ENCODE measurements at places on chromosomes 16 and 17.
A peak's percentile ranks its signal among the peaks of the same experiment; 100 is the strongest.

- DNase-seq = no peak
Observed at GRCh38 chr17:27846042-27846655, 45.8 kb upstream of the NOS2 start.

- peak; percentile 63 for DNase-seq
Observed at GRCh38 chr16:13919330-13919682, 648 bp upstream of the ERCC4 start.

DNA sequence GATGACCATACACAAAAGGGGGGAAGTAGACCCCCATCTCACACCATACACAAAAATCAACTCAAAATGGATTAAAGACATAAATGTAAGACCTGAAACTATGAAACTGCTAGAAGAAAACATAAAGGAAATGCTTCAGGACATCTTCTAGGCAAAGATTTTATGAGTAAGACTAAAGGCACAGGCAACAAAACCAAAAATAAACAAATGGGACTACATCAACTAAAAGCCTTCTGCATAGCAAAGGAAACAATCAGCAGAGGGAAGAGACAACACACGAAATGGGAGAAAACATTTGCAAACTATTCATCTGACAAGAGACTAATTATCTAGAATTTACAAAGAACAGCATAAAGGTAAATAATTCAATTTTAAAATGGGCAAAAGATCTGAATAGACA lies 152.1 kb downstream of the AXIN2 start:
- DNase-seq = no peak

GRCh38 chr17:67015001-67015400 lies 29.4 kb upstream of the CACNG1 start:
- DNase-seq = no peak

DNA sequence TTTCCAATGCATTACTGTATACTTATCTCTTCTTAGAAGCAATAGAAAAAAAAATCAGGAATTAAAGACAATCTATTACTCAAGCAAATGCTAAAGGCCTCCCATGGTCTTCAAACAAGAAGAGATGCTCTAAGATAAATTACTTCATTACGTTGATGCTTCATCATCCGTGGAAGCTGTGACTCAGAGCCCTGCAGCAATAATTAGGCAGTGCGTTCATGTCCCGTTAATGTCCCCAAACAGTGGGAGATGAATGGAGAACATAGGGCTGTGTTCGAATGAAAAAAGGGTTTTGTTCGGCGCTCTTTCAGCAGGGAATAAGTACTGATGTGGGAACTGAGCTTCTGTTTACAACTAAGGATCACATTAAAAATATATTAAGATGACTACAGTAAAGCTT lies 15.9 kb upstream of the PDXDC1 start:
- DNase-seq = no peak

GRCh38 chr16:56362706-56363105 lies 62.6 kb downstream of the AMFR start:
- DNase-seq = no peak

DNA sequence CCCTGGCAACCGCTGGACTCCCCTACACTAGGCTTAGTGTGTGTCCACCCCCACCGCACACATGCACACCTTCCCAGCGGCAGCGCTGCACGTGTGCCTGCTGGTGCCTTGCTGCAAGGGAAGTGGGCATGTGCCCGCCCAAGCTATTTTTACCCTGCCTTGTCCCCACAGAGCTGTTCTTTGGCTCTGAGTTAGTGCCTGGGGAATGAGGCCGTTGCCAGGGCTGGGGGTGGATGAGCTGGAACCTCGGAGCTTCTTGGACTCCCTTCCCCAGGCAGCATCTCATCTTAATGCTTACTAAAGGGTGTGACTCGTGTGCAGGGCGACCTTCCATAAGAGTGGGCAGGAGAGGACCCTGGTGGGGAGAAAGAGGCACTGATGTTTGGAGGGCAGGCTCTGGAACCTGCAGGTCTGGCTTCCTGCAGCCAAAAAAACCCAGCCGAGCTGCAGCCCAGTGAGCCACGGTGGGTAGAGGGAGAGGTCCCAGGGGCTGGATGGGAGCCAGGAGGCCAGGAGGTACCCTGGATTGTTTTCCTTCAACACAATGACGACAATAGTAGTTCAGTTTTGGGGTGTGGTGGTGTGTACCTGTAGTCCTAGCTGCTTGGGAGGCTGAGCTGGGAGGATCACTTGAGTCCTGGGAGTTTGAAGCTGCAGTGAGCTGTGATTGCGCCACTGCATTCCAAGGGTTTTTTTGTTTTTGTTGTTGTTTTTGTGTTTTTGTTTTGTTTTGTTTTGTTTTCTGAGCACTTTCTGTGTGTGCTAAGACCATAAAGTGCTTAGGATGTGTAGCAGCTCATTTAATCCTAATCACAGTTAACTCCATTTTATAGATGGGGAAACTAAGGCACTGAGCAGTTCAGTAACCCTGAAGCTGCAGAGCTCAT lies 119.1 kb downstream of the RAB11FIP4 start:
- no peak for DNase-seq

Data from NCI-H748 treated with DMSO at 0.1 percent for 48 hours (cell line).